ENCODE measurements at places on chromosomes 12 and 14.

GRCh38 chr14:99150236-99150635 lies 121.8 kb downstream of the BCL11B start:
- no peak for DNase-seq

- DNase-seq: no peak
Measured at GRCh38 chr14:91032248-91032647, 28.2 kb downstream of the RPS6KA5 start.

DNA sequence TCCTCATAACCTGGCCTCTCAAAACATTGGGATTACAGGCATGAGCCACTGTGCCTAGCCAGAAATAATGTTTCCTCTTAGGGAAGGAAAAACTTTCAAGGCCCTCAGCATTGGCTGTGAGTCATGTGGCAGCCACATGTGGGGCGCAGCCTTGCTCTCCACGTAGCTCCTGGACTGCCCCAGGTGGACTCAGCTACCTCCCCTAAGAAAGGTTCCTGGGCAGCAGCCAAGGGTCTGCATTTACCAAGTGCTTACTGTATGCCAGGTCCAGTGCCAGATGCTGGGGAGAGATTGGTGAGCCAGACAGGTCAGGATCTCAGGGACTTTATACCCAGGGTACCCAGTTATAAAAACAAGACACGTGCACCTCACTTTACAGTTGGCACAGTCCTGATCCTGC lies 3.7 kb upstream of the TRPV4 start:
- DNase-seq: no peak

DNA sequence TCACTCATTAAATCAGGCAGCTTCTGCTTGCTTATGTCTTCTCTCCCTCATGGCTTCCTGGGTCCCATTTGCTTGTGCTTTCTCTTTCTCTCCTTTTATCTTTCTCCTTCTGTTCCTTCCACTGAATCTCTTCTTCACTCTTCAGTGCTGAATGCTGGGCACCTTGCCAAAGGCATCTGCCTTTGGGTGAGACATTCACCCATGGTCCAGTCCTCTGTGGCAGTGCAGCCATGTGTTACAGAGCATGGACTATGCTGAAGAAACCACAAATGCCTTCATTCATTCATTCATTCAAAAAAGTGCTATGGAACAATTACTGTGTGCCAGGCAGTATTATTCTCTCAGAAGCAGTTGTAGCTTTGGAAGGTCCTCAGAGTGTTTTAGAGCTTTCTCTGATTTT lies 344.4 kb upstream of the STXBP6 start:
- DNase-seq: no peak
